ENCODE measurements at places on chromosomes 1 and 21.
A peak's percentile ranks its signal among the peaks of the same experiment; 100 is the strongest.

DNA sequence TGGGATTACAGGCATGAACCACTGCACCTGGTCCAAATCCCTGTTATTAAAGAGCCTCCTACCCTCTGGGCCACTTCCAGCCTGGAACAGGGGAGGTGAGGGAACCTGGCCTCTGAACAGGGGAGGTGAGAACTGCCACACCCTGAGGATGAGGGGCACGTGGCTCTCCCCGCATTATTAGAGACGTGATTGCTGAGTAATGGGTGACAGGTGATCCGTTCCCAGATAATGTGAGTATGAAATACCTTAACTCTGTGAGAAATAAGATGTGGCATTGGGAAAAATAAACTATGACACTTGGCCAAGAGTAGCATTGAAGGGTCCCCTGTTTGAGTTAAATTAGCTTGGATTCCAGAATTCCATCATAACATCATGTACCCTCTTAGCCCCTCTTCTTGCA is 13.6 kb upstream of the SLC25A34 start:
- DNase-seq, result no peak

- DNase-seq, result no peak
Measured at GRCh38 chr1:223298701-223299100, 65.3 kb downstream of the SUSD4 start.

DNA sequence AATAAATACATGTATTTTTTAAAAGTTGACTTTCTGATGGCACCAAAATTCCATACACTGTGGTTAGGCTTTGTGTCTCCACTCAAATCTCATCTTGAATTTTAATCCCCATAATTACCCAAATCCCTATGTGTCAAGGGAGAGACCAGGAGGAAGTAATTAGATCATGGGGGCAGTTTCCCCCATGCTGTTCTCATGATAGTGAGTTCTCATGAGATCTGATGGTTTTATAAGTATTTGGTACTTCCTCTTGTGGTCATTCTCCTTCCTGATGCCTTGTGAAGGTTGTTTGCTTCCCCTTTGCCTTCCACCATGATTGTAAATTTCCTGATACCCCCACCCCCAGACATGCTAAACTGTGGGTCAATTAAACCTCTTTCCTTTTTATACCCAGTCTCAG is 1218.4 kb upstream of the PRMT6 start:
- no peak for DNase-seq

DNA sequence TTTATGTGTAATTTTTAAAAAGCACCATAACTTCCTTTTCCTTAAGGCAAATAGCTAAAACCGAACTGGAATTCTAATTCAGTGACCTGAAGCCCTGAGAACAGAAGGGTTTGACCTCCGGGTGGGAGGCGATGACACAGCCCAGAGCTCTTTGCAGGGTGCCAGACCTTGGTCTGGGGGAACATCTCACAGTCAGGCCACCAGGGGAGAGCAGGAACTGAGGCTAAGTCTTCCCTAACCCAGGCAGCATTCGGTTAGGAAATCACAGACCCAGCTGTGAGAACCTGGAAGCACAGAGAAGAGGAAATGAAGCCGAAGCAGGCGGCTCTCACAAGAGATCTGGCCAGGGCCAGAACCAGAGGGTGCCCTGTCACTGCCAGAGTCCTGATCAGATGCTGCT is 444.8 kb downstream of the TTLL7 start:
- no peak for DNase-seq

DNA sequence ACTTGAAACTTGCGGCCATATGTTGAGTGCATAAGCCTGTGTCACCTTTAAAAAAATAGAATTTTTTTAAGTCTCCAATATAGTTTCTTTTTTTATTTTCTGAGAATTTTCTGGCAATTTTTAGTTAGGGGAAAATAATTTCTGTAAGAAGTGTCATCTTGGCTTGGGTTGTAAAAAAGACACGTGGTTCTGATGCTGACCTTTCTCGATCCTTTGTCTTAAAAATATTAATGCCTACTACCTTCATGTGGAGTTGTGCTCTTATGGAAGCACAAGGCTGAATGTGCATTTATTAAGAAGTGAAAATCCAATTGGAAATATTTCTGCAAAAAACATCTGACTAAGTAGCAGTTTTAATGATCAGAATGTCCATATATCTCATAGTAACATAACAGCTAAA is 3.5 kb downstream of the ELAVL4 start:
- DNase-seq, result no peak

GRCh38 chr1:205528887-205529825 is 24.7 kb downstream of the CDK18 start:
- peak; percentile 87 for DNase-seq

DNA sequence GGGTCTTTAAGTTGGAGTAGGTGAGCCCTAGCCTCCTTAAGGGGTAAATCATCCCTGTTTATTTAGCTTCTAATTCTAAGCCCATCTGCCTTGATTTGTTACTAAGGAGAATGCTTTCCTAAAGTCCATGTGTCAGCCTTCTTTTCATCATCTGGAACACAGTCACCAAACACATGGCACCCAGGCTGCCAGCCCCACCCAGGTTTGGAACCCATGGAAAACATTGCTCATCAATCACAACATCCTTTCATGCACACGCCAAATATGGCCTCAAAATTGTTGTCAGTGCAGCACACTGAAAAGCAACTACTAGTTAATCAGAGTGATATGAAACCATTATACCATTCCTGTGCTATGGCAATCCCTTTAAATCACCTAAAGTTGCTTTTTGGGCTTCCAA is 386.7 kb upstream of the ESRRG start:
- DNase-seq, result no peak

- no peak for DNase-seq
Measured at GRCh38 chr1:3466366-3467075, 12.1 kb downstream of the ARHGEF16 start.

GRCh38 chr1:233261206-233261605 is 34.3 kb downstream of the PCNX2 start:
- no peak for DNase-seq

DNA sequence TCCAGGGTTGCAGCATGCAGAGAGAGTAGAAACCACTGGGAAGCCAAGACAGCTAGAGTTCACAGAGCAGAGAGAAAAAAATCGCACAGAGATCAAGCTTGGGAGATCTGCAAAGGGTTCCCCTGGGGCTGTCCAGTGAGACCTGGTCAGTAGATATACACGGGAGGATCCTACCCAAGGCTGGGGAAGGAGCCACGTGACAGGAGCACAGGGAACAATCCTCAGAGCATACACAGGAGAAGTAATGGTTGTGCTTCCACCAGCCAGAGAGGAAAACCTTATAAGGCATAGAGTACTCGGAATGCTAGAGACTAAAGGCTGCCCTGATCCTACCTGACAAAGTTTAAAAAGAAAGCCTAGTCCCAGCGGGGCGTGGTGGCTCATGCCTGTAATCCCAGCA is 53.9 kb downstream of the GABPA start:
- no peak for DNase-seq

GRCh38 chr1:222043444-222044292 is 301.8 kb upstream of the DUSP10 start:
- DNase-seq, result no peak

Data from naive thymus-derived CD4-positive, alpha-beta T cell (primary cell).